Naive thymus-derived CD8-positive, alpha-beta T cell (primary cell): ENCODE measurements at places on chromosomes 7 and 10.

DNA sequence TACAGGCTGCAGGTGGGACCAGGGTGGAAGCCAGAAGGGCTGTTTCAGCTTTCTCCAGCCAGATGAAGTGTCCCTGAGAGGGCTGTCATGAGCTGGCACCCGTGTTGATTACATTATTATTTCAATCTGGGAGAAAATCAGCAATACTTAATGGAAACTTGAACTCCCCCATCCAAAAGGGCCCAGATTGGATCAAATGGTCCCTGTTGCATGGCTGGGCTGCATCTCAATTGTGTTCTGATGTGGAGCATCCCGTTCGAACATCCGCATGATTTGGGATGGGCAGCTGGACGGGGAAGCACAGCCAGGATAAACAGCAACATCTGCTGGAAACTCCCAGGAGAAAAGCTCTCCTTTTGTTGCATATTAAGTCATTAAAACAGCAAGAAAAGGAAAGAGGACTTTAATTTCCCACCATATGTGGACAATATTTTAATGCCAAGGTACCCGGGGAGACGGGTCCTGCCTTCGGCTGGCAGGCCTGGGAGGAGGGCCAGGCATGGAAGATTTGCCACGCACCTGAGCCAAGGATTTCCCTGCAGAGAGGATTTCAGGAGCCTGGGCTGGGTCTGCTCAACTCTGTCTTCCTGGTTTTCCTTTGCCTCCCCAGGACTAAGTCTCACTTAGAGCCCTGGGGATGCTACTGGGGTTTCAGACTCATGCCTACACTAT is 52.4 kb downstream of the NPTX2 start:
- no peak for DNase-seq

DNA sequence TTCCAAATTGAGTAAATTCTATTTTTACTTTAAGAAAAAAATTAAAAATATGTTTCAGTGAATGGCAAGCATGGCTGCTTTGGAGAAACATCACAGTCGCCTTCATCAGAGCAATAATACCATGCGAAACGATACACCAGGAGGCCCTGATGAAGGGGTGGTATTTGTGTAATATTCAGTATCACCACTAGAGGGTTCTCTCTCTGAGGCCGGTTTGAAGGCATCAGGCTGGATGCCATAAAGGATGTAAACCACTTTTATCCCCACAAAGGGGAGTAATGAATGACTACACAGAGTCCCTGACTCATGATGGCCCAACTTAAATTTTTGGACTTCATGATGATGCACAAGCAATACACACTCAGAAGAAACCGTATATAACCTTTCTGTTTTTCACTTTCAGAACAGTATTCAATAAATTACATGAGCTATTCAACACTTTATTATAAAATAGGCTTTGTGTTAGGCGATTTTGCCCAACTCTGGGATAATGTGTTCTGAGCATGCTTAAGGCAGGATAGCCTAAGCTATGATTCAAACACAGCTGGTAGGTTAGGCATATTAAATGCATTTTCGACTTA is 95.5 kb downstream of the PPP1R17 start:
- DNase-seq, result no peak

GRCh38 chr7:86653919-86654659 is 10.4 kb downstream of the GRM3 start:
- DNase-seq, result no peak

- peak; percentile 65 for DNase-seq
These were observed 2.1 kb downstream of the ADD3 start for GRCh38 chr10:110009736-110010475.

DNA sequence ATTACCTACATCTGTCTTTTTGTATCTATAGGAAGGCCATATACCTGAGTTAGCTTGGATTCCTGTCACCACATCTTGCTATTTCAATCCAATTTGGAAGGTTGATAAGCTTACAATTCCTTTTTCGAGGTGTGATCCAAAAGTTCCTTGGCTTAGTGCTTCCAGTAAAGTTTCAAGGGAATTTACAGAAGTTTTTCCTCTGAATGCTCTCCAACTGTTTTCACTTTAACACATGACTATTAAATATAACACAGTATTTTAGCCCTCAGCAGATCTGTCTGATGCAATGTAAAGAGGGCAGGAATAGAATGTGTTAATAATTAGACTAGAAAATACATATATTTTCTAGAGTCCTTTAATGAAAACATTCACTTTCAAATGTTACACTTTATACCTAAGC is 171.4 kb downstream of the DKK1 start:
- DNase-seq, result no peak

- DNase-seq, result no peak
These were observed 347.5 kb downstream of the GRID1 start for GRCh38 chr10:86019141-86019540.

- DNase-seq, result no peak
These were observed 142.8 kb downstream of the GLCCI1 start for GRCh38 chr7:8111282-8111960.

DNA sequence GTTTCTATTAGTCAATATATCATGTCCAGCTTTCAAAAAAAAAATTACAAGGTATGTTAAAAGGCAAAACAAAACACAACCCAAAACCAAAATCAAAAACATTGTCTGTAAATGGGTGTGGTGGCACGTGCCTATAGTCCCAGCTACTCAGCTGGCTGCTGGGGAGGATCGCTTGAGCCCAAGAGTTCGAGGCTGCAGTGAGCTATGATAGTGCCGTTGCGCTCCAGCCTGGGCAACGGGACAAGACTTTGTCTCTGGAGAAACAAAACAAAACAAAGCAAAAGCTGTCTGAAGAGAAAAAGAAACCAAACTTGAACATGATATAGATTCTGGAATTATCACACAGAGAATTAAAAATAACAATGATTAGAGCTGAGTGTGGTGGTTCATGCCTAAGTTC is 10.3 kb upstream of the CPA5 start:
- no peak for DNase-seq

- DNase-seq, result no peak
These were observed 85.1 kb downstream of the SUGCT start for GRCh38 chr7:40219917-40220316.

- no peak for DNase-seq
These were observed 89.1 kb downstream of the GPR158 start for GRCh38 chr10:25263931-25264330.

GRCh38 chr7:131012477-131013031 is 278.5 kb upstream of the KLF14 start:
- no peak for DNase-seq

DNA sequence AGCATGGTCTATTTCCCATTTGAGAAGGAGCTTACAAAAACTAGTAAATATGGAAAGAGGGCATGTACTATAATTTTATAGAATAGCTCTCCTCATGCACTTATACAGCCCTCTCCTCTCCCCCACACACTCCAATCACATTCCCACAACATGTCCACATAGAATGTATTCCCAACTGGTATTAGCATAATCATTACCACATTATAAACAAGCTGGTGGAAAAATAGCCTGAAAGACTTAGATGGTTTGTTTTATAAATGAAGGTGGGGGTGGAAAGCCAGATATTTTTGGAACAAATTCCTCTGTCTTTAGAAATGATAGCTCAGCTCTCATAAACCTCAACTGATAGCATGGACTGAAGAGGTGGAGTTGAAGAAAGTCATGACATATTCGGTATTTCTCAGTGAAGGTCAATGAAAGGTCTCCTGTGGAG is 410.1 kb downstream of the SUGCT start:
- DNase-seq, result no peak

DNA sequence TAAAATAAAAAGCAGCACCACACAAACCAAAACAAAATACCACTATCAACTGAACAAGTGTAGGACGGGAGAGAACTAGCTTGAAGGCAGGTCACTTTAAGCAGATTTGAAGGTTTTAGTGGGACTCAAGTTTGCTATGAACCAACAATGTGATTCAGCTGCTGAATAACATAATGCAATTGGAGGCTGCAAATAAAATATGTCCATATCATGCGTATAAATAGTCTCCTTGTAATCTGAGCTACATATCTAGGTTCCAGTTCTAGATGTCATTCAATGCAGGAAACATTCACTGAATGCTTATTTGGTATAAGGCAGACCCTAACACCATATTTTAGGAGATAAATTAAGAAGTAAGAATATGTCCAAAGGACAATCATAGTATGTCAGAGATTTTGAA is 81.4 kb upstream of the KCNIP2 start:
- DNase-seq, result no peak

GRCh38 chr7:4817178-4817901 is 41.9 kb downstream of the AP5Z1 start:
- DNase-seq, result no peak
